ENCODE measurements at places on chromosomes 1 and 21.

- no peak for DNase-seq
These were observed 72.0 kb upstream of the FAM20B start for GRCh38 chr1:178953538-178954324.

DNA sequence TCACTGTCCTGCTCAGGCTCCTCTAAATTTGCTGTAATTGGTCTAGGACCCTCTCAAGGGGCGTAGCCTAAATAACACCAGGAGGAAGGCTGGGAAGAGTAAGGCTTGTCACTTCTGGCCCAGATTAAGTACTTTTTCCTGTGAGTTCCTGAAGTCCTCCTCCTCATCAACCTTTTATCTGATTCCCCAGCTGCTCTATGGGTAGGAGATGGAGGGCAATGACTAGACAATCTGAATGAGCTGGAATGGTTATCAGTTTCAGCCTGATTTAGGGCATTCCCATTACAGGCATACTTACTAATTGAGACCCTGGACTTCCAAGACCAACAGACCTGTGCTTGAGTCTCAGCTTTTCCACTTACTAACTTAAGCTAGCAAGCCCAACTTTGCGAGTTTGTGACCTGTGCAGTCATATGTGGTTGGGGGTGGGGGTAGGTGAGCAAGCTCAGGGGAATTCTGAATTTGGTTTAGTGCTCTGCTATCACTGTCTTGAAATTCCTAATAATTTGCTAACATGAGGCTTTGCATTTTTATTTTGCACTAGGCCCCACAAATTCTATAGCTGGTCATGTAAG is 18.0 kb upstream of the FGGY start:
- DNase-seq = no peak

DNA sequence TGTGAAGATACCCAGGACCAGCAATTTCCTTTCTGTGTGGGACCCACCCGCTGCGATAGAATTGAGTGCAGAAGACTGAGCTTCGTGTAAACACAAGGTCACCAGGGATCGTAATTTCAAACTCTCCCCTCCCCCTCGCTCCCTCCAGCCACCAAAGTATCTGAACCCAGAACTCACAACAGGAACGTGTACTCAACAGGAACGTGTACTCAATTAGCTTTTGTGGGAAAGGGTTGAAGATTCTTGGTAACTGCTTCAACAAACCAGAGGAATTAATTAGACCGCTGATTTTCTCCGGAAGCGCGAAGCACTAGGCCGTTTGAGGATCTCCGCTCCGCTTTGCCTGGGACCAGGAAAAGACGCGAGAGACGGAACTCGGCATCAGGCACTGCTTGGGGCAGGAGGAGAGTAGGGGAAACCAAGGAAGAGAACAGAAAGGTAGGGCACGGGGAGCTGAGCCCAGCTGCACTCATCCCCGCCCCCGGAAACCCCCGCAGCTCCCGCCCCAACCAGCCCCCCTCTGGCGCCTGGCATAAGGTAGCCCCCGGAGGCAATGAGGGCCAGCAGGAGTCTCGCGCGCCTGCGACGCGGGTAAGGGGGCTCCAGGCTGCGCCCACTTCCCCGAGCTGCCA is 453 bp downstream of the DRAM2 start:
- no peak for DNase-seq

DNA sequence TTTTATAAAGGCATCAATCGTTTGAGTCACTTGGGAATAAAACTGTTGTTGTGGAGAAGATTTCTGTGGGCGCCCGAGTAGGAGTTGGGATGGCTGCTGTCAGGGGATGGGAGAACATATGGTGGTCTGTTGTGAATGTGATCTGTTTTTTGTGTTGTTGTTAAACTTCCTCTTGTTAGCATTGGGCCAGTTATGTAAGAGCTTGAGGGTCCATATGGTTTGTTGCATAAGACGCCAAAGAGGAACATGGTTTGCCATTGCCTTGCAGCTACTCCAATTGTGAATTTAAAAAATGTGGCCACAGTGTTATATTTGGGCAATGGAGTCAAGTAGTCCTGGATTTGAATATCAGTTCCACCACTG is 136.1 kb upstream of the JUN start:
- DNase-seq = no peak
